Breast epithelium (tissue), 4 donors: ENCODE measurements at places on chromosomes 16 and 17. TPM values are rescaled to one million over a fixed set of nuclear protein-coding genes. Genes with fewer than 3 reads are reported as not detected.
A peak's percentile ranks its signal among the peaks of the same experiment; 100 is the strongest.

HOXB4 gene
- total RNA-seq, result 2.2 TPM

KRTAP3-2 gene
- total RNA-seq, result not detected

DNA sequence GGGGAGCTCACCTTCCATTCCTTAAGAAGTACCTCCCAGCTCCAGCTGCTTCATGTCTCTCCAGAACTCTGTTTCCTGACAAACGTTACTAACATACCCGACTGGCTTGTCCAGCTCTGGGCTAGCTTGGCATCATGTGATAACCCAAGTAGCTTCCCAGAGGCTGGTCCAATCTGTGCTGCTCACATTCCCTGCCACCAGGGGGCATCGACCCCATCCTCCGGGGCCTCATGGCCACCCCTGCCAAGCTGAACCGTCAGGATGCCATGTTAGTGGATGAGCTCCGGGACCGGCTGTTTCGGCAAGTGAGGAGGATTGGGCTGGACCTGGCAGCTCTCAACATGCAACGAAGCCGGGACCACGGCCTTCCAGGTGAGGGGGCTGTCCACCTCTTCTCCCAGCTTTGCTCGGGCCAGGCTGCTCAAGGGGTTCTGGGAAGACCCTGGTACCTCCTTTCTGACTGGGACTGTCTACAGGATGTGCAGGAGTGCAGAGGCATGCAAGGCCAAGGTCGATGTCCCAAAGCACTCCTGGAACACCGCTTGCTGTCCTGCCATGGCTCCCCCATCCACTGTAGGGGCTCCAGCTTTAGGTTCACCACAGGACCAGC, 7.6 kb downstream of the EPX start:
- no peak for DNase-seq

GRCh38 chr17:78889531-78889930, 13.5 kb downstream of the CEP295NL start:
- DNase-seq, result no peak

- no peak for DNase-seq
Observed at GRCh38 chr17:74704544-74704943, 8.2 kb downstream of the CD300LF start.

DNA sequence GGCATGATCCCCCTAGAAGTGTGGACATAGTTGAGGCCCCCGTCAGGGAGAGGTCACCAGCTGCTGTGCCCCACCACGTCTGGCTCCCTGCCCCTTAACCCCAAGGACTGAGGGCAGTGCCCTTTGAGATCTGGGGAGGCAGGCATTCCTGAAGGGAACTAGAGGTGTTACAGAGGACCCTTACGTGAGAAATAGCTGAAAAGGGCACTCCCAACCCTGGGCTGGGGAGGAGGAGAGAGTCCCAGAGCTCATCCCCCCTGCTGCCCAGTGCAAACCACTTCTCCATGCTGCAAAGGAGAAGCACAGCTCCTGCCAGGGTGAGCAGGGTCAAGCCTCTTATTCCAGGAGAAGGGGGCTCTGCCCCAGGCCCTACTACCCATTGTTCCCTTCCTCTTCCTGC, 10.3 kb upstream of the MINK1 start:
- DNase-seq, result no peak

CLEC18A gene
- total RNA-seq, result 1.3 TPM

DNA sequence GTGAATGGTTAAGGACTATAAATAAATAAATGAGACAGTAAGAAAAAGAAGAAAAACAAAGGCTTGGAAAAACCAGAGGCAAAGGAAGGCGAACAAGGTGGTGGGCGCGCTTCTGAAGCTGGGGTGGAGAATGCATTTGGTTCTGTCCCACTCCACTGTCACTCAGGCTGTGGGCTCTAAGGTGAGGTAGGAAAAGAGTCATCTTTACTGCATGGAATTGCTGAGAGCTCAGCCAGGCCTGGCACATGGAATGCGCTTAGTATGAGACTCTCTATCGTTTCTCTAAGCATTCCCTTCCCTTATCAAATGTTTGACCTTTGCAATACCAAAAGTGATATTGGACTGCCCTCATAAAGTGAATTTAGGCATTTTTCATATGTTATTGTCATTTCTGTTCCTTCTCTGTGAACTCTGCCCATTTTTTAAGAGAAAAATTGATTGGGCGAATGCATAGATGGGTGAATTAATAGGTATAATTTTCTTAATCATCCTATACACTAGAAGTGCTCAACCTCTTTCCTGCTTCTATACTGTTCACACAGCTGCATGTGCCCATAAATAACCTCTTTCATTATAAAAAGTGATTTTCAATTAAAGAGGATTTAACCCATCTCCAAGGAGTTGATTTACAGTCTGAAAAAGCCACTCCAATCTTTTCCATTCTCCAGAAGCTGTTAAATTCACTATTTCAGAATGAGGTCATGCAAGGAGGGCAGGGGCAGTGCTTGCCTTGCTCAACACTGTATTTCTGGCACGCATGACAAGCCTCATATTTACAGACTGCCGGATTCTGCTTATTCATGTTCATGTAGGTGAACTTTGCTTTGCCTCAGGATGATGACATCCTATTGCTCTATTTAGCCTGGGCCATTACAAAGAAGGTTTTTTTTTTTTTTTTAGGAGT, 87.7 kb downstream of the MYH10 start:
- no peak for DNase-seq

KRTAP3-3 gene
- total RNA-seq, result not detected

KRT28 gene
- not detected for total RNA-seq

GRCh38 chr17:64459284-64459747, 10.4 kb downstream of the MILR1 start:
- no peak for DNase-seq

- no peak for DNase-seq
Observed at GRCh38 chr17:11082559-11082958, 158.5 kb upstream of the SHISA6 start.

SYNGR3 gene
- 0.64 TPM for total RNA-seq

RABEP1 gene
- 73.7 TPM for total RNA-seq

- no peak for DNase-seq
Observed at GRCh38 chr16:88073201-88073721, 122.0 kb downstream of the BANP start.

DNA sequence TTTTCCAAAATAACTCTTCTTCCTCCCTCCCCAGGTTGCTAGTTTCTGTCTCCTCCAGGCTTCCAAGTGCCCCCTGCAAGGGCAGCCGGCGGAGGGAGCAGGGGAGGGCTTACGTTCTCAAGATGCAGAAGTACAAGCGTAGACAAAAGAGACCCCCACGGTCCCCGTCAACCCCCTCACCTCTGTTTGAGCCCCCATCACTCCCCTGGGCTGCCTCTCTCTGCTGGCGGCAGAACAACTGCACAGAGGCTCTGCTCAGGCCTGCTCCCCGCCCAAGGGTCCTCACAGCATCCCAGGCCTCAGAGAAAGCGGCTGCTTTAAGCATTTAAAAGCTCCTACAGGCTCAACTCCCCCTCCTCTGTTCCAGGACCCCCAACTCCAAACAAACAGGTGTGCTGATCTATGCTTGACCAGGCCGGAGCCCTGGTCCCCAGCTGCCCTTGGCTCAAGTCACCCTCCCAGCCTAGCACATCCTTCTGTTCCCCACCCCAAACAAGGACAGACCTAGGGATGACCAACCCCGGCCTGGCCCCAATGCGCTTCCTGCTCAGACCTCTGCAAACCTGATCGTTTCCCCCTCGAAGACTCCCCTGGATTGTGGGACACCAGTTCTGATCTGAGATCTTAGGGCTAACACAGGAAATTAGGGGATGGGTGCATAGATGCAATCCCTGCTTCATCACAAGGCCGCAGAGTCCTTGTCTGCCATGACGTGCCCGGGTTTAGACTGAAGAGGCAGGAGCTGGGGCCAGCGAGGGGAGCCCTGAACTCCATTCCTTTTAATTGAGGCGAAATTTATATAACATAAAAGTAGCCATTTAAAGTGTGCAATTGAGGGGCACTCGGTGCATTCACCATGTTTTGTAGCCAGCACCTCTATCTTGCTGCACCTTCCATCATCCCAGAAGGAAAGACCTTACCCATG, 17.2 kb upstream of the RBFOX3 start:
- peak; percentile 44 for DNase-seq

DNA sequence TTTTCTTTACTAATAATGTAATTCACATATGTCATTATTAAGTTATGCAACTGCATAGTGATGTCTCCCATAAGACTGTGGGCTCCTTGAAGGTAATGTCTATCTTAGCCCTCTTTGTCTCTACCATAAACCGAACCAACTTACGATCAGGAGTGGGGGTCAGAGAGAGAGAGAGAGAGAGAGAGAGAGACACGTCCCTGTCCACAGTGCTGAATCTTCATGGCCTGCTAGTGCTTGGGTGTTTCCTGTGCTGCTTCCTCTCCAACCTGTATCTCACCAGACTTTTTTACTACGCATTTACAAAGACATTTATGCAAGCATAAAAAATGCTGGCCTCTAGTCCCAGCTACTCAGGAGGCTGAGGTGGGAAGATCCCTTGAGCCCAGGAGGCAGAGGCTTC, 52.2 kb upstream of the HAPSTR1 start:
- no peak for DNase-seq

DNA sequence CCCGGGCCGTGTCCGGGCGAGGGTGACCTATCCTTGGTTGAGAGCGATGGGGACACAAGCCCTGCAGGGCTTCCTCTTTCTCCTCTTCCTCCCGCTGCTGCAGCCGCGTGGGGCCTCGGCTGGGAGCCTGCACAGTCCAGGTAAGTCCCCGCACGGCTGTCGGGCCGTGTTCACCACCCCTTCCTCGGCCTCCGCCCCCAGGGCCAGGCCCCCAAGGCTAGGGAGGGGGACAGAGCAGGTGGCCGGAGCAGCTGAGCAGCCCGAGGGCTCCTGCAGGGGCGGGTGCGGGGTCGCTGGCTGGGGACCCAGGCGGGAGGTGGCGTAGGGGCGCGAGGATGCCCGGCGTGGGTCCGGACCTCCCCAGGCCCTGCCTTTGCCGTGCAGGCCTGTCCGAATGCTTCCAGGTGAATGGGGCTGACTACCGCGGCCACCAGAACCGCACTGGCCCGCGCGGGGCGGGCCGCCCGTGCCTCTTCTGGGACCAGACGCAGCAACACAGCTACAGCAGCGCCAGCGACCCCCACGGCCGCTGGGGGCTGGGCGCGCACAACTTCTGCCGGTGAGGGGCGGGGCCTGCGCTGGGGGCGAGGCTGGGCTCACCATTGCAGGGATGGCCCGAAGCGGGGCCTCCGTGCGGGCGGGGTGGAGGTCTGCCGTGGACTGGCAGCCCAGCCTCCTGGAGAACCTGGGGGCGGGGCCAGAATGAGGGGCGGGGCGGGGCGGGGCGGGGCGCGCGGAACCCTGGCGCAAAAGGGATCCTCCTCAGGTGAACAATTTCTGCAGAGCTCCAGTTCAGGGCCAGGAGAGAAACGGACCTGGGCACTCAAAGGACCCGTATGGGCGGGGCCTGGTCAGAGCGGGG, 631 bp downstream of the KREMEN2 start:
- no peak for DNase-seq

DNA sequence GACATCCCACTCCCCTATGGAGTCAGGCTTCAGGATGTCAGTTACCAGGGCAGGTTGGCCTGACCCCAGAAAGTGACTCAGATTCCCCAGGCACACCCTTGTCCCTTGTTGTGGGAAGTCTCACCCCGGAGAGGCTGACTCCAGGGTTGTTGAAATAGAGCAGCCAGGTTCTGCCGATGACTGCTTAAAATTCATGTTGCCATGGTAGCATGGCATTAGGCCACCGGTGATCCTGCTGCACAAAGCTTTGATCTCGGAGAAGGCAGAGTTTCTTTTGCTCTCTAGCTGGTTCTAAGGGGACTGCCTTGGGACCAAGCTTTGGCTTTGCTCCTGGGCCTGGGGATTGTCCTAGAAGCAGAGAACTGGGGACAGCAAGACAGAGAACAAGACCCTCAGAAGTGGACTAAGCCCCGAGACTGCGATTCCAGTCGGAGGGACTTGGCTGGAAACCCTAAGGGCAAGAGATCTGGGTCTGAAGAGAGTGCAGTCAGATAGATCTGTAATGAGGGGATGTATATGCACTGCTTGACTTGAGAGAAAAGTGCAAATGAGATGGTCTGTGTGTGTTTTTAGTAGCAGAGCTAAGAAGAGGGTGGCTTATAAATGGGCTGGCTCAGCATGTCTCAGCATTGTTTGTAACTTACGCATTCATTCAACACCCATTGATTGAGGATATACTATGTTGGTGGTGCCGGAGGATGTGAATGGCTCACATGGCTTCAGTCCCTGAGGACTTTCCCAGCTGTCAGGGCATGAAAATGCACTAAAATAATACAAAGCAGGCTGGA, 106.9 kb downstream of the RGS9 start:
- no peak for DNase-seq

KRT36 gene
- not detected for total RNA-seq

NOG gene
- 0.88 TPM for total RNA-seq

- DNase-seq, result no peak
Observed at GRCh38 chr17:48510381-48510760, 20.4 kb downstream of the HOXB1 start.

PYDC1 gene
- not detected for total RNA-seq

P2RX5 gene
- 2.0 TPM for total RNA-seq

TNFSF13 gene
- 36.7 TPM for total RNA-seq

DNA sequence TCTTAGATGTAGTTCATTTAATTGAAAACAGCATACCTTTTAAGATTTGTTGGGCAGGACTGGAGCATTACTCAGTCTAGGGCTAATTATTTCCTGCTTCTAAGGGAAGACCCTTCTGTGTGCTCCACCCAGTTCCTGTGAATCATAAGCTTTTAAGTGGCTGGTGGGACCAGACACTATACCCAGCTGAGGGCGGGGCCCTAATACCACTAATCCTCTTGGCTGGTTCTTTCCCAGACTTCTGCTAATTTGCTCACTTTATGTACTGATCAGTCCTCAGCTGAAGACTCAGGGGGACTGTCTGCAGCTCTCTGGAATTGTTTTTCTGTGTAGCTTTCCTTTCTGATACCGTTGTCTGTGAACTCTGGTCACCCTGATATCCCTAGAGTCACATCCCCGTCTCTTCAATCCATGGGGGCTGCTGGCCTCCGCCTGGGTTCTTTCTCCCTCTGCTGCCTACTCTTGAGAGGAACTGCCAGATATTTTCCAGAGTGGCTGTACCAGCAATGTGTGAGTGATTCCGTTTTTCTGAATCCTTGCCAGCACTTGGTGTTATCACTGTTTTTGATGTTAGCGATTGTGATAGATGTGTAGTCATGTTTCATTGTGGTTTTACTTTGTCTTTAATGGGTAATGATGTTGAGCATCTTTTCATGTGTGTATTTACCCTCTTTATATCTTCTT, 35.1 kb downstream of the MFSD11 start:
- no peak for DNase-seq

GRCh38 chr17:81545160-81545949, 6.8 kb downstream of the FAAP100 start:
- no peak for DNase-seq

ARHGAP44 gene
- 2.4 TPM for total RNA-seq

GRCh38 chr16:88951989-88952388, 25.0 kb downstream of the CBFA2T3 start:
- no peak for DNase-seq

DNA sequence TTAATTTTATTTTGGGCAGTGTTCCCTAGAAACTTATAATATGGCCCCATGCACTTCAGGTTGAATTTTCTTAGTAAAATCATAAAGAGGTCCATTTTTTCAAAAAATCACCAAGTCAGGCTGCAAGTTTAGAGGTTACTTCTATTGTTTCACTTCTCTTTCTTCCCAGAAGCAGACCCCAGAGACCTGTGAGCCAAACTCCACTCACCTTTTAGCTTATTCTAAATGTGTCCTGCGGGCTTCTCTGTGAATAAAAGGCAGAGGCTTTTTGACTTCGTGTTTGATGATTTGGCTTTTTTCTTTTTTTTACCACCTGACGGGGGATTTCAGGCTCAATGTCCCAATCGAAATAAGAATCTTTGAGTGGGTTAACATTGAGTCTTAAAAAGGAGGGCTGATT, 7.4 kb downstream of the PRKCB start:
- DNase-seq, result no peak
